ENCODE measurements at places on chromosomes 6 and 20.
A peak's percentile ranks its signal among the peaks of the same experiment; 100 is the strongest.

DNA sequence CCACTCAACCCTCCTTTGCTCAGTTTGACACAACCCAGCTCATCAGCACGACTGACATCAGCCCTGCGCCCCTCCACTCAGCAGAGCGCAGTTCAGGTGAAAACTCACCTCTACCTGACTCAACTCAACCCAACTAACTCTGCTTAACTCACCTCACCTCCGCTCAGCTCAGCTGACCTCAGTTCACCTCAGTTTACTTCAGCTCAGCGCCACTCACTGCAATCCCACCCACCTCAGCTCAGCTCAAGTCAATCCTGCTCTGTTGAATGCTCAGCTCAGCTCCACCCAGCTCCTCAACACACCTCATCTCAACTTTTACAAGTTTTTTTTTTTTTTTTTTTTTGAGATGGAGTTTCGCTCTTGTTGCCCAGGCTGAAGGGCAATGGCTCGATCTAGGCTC, 39.6 kb downstream of the CEBPB start:
- DNase-seq, result no peak

DNA sequence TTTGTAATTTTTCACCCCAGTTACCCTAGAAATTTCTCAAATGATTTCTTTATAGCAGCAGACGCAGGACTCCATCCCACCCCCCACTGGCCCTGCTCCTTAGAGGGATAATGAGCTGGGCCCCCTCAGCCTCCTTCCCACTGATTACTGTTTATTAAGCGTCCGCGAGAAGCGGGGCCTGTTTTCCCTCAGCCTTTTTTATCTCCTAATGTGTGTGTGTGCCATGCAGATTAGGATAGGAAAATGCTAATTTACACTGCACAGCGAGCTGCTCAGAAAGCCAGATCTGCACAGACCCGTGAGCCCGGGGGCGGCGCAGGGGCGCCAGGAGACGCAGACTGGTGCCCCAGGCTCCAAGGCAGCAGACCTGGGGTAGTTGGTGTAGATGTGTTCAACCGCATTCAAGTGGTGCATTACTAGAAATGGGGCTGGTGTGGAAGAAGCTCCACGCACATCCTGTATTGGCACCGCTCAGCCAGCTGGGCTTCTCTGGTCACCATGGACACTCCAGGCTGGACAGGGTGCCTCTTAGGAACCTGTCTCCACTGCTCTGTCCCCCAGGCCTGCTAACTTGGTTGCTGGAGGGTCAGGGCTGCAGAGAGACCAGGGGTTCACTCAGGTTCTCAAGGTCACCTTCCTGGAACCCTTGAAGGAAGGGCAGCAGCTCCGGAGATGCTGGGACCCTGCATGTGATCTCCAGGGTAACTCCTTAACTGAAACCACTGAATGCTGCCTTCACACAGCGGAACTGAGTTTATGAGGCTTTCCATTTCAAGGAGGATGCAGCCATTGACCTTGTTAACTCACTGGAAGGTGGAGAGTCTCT, 256.3 kb downstream of the ERMARD start:
- no peak for DNase-seq

GRCh38 chr20:57877131-57877824, 167.5 kb upstream of the PMEPA1 start:
- no peak for DNase-seq

DNA sequence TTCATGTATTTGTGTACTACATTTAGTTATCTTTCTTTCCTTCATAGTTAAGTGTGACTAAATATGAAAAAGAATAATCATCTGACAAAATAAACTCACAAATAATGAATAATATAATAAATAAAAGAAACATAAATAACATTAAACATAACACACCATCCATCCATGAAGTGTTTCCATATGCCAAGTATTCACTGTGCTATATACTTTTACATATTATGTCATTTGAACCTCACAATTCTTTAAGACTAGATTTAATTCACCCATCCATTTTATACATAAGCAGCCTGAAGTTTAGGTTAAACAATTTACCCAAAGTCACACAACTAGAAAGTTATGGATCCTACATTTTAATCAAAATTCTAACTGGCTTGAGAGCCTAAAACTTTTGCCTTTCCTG, 549.4 kb upstream of the HS3ST5 start:
- no peak for DNase-seq

GRCh38 chr6:128238225-128238624, 282.2 kb downstream of the PTPRK start:
- DNase-seq, result no peak

DNA sequence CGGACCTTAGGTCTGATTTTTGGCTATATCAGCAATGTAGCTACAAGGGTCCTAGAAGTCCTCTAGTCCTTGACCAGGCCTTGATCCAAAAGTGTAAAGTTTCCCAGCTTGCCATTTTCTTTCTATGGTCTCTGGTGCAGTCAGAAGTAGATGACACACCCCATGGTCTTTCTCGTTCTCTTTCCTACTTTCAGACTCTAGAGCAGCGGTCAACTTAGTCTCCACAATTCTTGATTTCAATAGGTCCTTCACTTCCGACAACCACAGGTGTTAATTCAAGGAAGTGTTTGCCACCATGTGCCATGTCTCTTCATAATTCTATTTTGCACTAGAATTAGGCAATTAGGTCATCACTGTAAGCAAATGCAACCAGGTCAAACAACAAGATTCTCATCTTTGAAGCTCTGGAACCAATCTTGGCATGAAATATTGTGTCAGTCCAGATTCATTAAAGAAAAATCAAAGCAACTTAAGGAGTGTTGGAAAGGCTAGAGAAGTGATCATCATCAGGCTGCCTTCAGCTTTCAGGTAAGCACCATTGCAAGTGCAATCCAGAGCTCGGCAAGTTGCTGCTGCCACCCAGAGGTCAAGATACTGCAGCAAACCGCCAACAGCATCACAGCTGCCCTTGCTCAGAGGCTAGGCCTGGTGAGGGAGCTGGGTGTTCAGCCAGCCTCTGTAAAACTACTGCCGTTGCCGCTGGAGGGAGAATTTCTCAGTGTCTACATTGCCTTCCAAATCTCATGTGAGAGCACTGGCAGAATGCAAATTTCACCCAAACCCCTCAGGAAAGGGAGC, 5.6 kb upstream of the SYNE1 start:
- DNase-seq, result peak; percentile 53

DNA sequence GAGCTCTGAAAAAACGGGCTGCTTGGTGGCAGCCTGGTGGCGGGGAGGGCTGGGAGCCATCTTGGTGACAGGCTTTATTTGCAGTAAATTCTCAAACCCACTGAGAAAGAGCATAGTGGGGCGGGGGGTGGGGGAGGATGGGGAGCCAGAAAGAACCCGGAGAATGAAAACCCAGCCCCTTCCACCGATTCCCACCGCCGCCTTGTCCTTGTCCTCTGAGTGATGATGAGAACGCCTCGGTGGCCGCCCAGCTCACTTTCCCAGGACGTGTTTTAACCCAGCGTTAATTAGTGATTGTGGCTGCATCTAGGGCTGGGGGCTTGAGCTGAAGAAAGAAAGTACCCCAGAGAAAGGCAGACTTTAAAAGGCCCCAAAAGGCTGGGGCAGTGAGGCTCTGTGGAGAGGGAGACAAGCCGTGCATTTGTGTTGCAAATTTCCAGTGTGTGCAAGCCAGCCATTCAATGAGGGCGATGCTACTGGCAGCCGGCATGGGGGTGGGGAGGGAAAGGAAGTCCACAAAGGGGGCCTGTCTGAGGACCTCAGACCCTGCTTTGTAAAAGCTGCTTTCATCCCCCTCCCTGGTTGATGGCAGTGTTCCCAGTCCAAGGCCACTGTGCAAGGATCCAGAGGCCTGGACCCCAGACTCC, 6.2 kb upstream of the GHRH start:
- no peak for DNase-seq

DNA sequence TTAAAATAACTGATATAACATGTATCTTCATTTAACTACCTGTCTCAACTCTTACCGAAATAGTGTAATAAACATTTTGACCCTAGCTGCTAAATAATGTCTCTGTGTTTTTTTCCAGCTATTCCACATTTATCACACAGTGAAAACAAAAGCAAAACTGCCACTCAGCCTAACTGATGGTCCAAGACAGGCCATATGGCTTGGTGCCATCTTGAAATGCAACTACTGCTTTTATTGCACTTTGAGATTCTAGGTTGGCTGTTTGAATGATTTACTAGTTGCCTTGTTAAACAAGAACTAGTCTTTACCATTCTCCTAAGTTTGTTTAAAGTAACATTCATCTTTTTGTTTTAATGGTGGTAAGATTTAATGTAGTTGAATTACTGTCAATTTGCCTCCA, 739.8 kb downstream of the TFAP2A start:
- no peak for DNase-seq

- no peak for DNase-seq
Observed at GRCh38 chr20:18430172-18430826, 36.5 kb downstream of the DZANK1 start.

GRCh38 chr20:15065794-15066193, 728.4 kb upstream of the FLRT3 start:
- DNase-seq, result no peak

DNA sequence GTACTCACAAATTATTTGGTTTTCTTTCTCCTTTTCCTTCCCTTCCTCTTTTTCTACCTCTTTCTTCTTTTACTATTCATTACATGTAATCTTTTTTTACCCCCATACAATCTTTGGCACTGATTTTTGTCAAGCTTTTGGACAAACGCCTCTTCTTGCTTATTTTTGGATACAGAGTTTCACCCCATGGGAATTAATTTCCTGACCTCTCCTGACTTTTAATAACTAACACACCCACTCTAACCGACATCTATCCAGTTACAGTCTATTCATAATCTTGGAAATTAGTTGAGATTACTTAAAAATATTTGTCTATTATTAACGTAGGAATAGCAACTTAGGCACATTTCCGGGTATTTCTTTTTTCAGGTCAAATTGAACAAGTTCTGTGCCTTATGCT, 101.2 kb downstream of the HDGFL1 start:
- no peak for DNase-seq

DNA sequence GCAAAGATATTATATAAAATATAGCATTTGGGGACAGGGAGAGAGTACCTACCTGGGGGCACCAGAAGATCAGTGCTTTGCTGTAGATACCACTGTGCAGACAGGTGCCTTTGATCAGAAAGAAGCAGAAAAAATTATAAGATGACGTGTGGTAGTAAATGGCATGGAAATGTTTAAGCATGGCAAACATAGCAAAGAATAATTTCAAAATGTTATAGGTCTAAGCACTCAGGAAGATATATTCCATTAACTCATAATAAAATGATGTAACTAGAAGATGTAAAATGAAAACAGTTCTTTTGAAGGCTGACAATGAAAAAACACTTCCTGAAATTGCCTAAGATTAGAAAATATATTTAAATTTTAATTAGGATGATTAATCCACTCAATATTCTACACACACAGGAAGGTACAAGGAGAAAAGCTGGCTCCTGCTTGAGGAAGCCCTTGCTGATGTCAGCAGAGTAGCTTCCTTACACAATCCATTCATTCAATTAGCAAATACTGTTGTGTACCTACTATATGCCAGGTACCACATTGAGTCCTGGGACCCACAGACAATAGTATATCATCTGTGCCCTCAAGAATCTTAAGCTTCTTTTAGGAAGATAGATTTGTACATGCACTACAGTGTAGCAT, 290.2 kb upstream of the CNR1 start:
- no peak for DNase-seq

DNA sequence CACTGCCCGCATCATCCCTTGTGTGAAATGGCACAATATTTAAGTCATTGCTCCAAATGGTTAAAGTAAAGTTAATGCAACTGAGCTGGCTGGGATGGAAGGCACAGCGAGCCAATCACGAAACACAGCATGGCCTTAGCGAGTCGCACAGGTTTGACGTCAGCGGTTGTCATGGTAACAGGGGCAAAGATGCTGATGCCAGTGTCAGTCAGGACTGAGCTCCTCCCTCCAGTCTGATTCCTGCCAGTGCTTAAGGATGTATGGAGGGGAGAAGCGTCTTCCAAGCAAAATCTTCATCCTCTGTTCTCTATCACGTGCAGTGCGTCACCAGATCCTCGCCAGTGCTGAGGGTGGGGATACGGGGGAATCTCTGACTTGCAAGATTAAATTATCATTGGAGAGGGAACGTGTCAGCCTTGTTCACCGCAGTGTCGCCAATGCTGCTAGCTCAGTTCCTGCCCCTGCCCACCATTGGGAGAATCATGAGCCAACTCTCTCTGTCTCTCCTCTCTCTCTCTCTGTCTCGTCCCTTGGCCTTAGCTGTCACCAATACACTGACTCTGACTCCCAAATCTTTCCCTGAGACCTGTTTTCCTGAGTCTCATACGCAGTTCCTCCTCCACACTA, 24.5 kb downstream of the TSPYL4 start:
- no peak for DNase-seq

DNA sequence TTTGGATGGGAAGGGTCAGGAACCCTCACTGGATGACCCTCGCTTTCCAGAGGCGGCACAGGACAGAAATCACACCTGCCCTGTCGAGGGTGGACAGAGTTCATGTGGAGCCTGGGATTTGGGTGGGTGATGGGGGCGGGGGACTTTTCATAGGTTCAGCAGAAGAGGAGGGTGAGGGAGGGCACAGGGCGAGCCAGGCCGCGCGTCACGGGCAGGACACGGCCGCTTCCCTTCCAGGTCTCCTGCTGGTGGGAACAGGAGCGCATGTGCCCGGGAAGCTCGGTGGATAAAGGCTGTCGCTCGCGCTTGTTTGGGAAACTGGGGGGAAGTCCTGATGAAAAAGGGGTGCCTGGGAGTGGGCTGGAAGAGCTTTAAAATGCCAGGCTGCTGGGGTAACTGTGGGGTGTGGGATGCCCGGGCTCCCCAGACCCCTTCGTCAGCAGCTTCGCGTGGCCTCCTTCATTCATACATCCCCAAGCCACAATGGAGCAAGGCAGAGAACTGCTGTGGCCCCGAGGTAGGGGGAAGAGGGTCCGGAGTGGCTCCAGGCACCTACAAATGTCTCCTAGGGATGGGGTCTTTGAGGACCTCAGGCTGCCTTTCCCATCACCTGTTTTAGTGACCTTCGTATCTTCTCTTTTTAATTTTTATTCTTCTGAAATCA, 102.2 kb downstream of the DACT2 start:
- no peak for DNase-seq

GRCh38 chr6:159063549-159063948, 18.8 kb upstream of the TAGAP start:
- no peak for DNase-seq

DNA sequence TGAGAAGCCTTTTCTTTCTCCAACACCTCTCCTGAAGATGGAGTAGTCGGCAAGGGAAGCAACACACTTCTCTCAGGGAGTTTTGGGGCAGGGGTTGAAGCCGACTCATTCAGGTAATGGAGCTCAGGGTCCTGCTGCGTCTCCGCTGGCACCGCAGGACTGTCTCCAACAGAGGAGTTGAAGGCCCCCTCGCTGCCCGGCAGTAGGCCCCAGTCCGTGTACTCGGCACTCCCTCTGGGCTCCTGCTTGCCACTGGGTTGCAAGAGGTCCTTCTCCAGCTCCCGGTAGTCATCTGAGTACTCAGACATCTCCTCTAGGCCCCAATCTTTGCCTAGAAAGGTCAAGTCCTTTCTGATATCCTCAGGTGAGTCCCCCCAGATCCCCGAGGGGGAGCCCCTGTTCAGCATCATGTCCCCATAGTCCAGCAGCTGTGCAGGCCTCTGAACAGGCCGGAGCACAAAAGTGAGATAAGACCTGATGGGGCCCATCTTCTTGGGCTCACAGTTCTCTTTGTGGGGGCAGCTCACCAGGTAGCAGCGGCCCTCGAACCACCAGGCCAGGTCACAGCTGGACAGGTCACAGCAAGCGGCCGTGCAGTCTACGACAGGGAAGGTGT, 50.0 kb downstream of the KIAA0319 start:
- DNase-seq, result no peak
